Lung (tissue), 17 donors: ENCODE measurements at places on chromosomes 7 and 10. TPM values are rescaled to one million over a fixed set of nuclear protein-coding genes. Genes with fewer than 3 reads are reported as not detected.

The PRKAR2B gene
- polyA plus RNA-seq, result 4.9 TPM

The LEP gene
- polyA plus RNA-seq, result not detected

The MPP7 gene
- polyA plus RNA-seq, result 7.0 TPM

The CACNA2D1 gene
- 1.5 TPM for polyA plus RNA-seq

The C7orf57 gene
- 1.6 TPM for polyA plus RNA-seq

The CYP3A4 gene
- not detected for polyA plus RNA-seq

The FAM25G gene
- not detected for polyA plus RNA-seq

The PLXDC2 gene
- 19.6 TPM for polyA plus RNA-seq

The CAV1 gene
- polyA plus RNA-seq, result 121 TPM

The MBL2 gene
- polyA plus RNA-seq, result not detected

The ZNF736 gene
- polyA plus RNA-seq, result 2.7 TPM

The PTN gene
- polyA plus RNA-seq, result 1.0 TPM

The STEAP2 gene
- polyA plus RNA-seq, result 5.3 TPM

The OR2A7 gene
- 2.0 TPM for polyA plus RNA-seq

The ARL3 gene
- polyA plus RNA-seq, result 6.7 TPM

The DRGX gene
- polyA plus RNA-seq, result not detected

The NPTX2 gene
- polyA plus RNA-seq, result 0.41 TPM

The SHH gene
- 4.7 TPM for polyA plus RNA-seq
